ENCODE measurements at places on chromosomes 1 and 21.

- peak; percentile 60 for DNase-seq
These were observed 43.8 kb downstream of the RBM11 start for GRCh38 chr21:14259747-14260146.

DNA sequence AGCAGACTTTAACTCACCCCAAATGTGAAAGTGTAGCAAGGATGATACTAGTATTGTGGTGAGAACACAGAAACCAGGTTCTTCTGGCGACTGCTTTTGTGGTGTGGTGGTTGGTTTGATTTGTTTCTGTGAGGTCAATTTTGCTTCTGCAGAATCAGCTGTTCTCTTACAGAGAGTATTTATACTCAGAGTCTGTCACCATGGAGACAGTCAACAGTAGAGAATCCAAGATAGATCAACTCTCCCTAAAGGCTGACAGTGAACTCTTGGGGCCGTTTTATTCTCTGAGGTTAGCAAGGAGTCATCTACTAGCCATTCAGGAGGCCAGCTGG, at the start of gene CFAP107:
Gene CFAP107, plus strand, starts transcription at position 209 of the 332 bp plus-strand sequence. CDS start 231 bp downstream, outside the sequence.
- peak; percentile 8 for DNase-seq

DNA sequence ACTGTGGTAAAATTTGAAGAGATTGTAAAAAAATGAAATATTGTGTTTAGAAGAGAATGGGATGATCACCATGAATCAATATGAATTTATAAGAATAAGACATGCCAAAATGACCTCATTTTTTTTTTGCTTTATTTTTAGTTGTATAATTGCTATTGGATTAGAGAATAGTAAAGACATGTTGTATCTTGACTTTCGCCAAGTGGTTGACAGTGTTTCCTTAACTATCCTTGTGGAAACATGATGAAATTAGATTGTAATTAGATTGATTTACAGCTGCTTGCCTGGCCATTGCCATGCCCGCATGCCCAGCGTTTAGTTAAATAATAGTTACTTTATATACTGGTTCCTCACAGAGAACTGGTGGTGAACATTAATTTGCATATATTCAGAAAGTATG, 154.9 kb downstream of the MAGI3 start:
- no peak for DNase-seq

DNA sequence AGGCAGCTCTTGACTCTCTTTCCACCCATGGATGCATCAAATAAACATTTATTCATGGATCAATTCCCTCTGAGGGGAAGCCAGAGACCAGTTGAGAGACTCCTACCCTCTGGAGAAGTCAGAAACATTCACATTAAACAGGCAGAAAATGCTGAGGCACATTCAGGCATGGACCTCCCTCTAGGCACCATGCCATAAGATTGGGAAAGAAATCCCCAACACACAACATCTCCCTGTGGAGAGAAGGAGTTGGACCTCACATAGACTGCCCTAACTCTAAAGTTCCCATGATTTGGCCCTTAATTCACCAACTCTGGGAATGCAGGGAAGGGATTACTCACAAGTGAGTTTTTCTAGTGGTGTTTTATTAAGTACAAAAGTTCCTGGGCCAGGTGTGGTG, 415.3 kb upstream of the C1orf87 start:
- DNase-seq, result no peak

DNA sequence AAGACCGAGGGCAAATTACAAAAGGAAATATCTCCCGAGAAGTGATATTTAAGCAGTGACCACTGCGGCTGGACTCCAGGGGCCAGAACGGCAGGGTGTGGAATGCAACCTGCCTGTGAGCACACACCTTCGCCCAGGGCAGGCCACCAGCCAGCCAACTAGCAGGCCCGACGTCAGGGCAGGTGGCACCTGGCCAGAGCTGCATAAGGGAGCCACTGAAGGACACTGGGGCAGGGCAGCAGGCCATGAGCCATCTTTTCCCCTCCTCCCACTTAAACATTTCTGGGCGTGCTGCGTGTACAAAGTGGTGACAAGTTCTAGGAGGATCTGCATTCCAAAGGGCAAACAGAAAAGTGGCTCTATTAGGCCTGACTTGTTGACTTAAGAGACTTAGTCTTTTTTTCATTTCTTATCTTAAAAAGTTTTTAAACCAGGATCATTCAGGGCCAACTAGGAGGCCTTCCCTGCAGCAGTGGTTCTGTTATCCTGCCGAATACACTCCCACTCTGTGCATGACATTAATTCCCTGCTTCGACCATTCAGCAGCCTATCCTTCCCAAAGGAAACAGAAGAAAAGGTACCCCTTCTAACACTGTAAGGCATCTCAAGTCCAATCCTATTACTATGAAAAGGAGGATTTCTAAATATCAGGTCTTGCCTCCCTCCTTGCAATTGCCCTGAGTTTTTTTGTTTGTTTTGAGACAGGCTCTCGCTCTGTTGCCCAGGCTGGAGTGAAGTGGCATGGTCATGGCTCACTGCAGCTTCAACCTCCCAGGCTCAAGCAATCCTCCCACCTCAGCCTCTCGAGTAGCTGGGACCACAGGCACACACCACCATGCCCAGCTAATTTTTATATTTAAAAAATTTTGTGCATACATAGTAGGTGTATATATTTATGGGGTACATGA, 96.3 kb downstream of the BCAR3 start:
- peak; percentile 98 for DNase-seq

GRCh38 chr1:3858231-3858981, 1.1 kb downstream of the DFFB start:
- peak; percentile 55 for DNase-seq

DNA sequence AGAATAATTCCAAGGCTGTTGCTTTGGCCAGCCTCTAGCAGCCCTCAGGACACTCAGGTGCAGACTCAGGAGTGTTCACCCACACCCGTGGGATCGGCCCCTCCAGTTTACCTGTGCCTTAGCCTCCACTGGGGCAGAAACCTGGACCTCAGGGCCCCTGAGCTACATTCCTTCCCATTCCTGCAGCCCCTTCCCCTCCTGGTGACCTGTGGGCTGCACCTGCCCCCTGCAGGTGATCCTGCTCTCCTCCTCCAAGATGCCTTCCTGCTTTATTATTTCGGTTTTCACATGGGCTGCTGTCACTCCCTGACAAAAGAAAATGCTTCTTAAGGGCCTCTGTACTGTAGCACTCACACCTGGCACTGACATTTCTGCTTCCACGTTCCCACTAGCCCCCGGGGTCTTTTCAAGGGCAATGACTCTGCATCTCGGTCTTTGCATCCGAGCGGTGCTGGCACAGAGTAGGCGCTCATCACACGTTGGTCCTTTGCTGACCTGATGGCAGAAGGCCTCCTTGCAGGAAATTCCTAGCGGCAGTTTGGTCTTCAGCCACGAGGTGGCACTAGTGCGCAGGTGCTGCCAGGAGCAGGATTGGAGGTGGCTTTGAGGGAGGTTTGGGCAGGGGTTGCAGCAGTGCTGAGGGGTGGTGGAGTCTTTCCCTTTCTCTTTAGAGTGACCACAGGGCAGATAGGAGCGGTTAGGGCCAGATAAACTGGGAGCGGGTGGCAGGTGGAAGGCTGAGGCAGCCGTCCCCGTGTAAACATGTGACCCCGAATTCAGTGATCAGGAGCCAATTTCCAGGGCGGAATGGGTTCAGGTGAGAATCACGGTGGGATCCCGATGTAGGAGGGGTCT, 25.3 kb upstream of the ETV3 start:
- DNase-seq, result peak; percentile 80

GRCh38 chr1:110798691-110799256, 74.2 kb upstream of the CD53 start:
- no peak for DNase-seq

DNA sequence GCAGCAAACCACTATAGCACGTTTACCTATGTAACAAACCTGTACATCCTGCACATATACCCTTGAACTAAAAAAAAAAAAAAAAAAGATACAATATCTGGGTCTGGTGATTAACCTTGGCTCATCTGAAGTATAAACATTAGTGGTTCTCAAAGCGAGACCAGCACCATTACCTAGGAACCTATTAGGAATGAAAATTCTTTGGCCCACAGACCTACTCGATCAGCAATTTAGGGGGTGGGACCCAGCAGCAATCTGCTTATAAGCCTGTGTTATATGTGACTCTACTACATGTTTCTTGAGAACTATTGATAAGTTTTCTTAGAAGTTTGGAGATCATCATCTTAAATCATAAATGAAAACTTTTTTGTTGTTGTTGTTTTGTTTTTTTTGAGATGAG, 9.7 kb upstream of the SPATA1 start:
- no peak for DNase-seq

DNA sequence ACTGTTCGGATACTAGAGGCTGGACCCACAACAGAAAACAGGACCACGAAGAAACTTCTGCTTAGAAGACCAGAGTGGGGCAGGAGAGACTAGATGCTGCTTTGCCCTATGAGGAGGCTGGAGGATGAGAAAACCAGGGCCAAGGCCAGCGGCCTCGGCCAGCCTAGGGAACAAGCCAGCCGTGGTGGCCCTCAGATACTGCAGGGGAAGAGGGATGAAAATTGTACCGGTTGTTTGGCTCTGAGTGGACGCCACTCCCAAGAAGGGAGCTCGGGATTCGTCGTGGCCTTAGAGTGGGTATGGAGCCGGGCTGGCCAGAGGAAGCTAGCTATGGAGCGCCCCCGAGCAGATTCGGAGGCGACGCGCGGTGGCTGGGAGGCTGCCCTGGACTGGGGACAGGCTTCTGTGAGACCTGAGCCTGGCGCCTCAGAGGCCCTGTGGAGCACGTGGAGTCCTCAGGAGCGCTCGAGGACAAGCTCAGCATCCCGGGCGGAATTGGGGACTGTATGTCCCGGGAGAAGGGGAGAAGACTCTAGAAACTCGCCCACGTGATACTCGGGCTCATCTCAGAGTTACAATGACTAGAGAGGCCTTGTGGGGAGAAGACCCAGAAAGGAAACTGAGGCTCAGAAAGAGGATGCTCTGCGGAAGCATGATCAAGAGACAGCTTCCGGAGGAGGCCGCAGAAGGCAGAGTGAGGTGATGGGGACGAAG, 2.8 kb downstream of the PRRX1 start:
- no peak for DNase-seq

- no peak for DNase-seq
These were observed 54.4 kb upstream of the ADARB1 start for GRCh38 chr21:45019887-45020537.

- no peak for DNase-seq
These were observed 67.7 kb downstream of the BCAR3 start for GRCh38 chr1:93613898-93614297.

GRCh38 chr21:39712976-39713375, 32.0 kb upstream of the IGSF5 start:
- peak; percentile 41 for DNase-seq

DNA sequence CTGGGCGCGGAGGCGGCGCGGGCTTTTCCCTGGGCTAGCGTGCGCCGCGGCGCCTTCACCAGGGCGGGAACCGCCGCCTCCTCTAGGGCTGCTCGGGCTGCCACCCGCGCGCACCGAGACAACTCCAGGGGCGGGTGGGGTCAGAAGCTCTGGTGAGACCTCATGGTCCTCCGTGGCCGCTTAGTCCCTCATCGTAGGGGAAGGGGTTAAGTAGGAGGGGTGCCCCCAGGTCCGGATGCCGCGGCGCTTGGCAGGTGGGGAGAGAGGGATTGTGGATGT, 559 bp downstream of the SERTAD4 start:
- no peak for DNase-seq

GRCh38 chr1:236395230-236395946, 1.3 kb downstream of the EDARADD start:
- no peak for DNase-seq

DNA sequence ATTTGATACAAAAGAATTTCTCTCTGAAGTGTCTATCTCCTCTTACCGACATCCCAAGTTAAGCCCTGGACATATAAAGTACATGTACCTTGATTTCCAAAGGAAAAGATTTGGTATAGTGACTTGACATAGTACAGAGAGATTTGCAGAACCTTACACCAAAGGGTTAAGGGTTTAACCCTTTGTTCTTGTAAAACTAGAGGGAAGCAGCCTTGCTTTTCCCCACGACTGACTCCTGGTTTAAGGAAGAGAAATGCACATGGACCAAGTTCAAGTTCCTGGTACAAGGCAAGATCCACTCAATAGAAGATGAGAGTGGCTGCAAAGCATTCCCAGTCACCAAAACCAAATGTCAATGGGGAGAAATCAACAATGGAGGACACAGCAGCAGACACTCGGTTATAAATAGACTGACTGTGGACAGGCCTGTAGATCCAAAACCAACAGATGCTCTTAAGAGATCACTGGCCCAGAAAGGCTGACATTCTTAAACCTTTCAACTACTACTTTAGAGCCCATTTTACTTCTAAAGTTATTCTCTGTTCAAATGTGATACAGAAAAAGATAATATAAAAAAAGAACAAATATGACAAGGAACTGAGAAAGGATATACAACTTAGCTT, 69.4 kb downstream of the PUM1 start:
- DNase-seq, result no peak

- DNase-seq, result peak; percentile 63
These were observed 35.4 kb downstream of the RSPH1 start for GRCh38 chr21:42460391-42461184.

DNA sequence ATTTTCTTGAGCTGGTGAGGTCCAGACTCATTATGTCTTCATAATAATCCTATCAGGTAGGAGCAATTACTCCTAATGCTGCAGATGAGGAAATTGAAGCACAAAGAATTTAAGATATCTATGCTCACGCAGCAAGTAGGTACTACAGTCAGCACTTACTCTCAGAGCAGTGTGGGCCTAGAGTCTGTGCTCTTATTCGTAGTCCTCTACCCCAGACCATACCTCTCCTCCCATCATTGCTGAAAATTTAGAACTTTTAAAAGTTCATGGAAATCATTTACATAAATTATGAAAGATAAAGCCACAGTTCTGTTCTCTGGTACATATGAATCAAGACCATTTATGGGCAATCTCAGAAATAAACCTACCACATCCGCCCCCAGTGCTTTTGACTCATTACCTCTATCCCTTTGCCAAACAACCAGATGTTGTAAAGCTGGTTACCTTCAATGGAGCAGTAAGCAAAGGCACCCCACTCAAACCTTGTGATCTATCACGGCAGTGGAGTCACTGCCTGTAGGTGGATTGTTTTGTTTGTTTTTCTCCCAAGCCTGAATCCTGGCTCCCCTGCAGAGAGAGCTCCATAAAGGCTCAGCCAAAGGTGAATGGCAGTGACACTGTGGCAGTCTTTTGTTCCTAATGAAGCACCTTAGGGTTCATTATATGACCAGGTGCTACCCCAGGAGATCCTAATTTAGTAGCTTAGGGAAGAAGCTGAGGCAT, 20.9 kb upstream of the MAN1A2 start:
- no peak for DNase-seq

- DNase-seq, result no peak
These were observed 16.4 kb upstream of the SLC44A3 start for GRCh38 chr1:94803517-94804441.

DNA sequence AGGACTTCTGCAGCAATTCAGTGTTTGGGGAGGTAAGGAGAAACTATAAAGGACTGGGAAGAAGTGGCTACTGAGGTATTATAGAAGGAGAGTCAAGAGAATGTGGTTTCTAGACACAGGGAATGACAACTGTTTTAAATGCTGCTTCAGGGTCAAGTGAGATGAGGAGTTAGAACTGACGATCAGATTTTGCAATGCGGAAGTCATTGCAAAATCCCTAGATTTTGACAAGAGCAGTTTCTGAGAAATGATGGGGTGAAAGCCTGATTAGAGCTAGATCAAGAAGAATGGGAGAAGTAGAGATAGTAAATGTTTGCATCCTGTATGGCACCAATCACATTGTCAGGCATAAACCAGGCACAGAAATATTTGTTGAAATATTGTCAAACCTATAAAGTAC, 4.7 kb upstream of the TSNAX start:
- no peak for DNase-seq

- no peak for DNase-seq
These were observed 116.3 kb upstream of the C1orf21 start for GRCh38 chr1:184270556-184270955.

GRCh38 chr1:3510136-3510955, 55.9 kb downstream of the ARHGEF16 start:
- no peak for DNase-seq
